ENCODE measurements at places on chromosomes 5 and 9.

DNA sequence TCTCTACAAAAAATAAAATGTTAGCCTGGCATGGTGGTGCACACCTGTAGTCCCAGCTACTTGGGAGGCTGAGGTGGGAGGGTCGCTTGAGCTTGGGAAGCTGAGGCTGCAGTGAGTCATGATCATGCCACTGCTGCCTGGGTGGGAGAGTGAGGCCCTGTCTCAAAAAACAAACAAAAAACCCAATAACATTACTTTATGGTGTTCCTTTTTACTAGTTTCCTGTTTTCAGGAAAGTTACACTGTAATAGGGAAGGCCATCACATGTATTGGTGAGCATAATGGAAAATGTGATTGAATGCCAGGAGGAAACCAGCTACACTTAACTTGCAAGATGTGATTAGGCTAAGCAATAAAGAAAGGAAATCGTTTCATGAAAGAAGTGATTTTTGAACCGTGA is 42.7 kb downstream of the SV2C start:
- DNase-seq = no peak

- no peak for DNase-seq
Observed at GRCh38 chr9:108088916-108089315, 599.3 kb upstream of the KLF4 start.

DNA sequence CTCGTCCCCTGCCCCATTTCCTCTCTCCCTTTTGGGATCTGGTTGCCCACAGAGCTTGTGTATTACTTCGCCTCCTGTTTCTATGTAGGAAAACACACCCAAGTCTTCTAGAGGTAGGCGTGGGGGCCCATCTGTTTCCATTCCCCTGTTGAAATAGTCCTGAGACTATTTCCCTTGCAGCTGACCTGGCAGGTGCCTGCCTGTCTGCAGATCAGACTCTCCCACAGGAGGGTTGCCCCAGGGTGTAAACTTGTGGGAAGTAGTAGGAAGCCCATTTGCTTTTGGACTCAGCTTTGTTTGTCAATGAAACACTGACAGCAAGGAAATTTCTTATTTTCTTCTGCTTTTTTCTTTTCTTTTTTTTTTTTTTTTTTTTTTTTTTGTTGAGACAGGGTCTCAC is 16.3 kb upstream of the GARNL3 start:
- no peak for DNase-seq

DNA sequence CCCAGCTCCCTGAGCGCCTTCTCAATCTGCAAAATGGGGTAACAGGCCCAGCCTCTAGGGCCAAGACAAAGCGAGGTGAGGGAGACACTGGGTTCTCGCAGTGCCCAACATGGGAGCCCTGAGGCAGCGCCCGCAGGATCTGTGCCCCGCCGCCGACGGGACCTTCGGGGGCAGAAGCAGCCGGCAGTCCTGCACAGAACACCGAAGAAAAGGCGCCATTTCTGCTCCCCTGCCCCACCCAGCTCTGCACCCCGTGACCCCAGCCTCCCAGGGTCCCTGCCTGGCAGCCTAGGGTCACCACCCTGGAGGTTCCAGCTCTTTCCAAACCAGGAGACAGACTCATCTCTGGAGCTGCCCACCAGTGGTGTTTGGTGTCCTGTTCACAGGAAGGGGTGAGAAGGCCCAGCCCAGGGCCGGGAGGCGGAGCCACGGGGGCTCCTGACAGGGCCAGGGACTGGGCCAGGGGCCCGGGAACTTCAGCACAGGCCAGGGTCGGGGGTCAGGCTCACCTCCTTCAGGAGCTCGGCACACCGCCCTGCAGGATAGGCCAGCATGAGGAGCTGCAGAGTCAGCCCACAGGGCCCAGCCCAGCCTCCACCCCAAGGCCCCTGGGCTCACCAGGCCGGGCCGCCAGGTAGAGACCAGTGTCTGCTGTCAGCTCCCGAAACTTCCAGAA is 3.3 kb downstream of the LCN8 start:
- DNase-seq = no peak
